Calu3 (cell line): ENCODE measurements at places on chromosomes 12 and 14. TPM values are rescaled to one million over a fixed set of nuclear protein-coding genes. Genes with fewer than 3 reads are reported as not detected.

DNA sequence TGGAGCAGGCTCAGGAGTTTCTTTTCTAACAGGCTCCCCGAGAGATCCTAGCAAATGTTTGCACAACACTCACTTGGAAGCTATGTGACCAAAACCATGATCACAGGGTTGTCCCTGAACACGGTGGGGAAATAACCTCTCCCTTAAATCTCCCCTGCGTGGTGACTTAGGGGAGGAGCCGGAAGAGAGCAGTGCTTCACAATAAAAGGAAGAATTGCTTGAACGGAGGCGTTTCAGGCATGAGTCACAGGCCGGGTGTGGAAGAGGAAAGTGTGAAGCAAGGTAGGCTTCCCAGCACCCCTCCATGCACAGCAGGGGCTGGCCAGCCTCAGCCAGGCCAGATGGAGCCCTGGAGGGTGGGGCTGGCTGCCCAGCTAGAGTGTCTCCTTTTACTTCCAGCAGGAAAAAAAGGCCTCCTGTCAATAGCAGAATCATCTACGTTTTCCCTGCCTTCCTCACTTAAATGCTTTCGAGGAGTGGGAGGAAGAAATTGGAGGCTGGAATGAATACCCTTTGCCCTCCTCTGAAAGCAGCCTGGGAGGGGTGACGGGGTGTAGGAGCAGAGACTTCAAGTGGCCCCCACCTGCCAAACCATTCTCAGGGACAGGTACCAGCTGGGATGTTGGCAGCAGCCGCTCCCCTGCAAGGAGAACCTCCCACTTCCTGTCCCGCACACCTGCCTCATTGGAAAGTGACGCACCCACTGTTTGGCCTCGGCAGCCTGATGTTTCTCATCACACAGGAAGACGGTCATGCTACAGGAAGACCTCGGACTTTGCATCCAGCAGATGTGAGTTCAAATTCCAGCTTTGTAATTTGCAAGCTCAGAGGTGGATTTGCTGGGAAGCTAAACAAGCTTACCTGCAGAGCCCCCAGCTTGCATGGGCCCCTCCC, 30.1 kb upstream of the PPP2R5C start:
- peak; percentile 89 for DNase-seq
- H3K27ac ChIP-seq = peak overlapping the region; percentile 97
- peaks cover 17% of the 10 kb centered on the region for H3K36me3 ChIP-seq
- peaks cover 17% of the 10 kb centered on the region for H3K4me1 ChIP-seq
- H3K4me3 ChIP-seq = peak overlapping the region; percentile 60
- no peaks in the 10 kb centered on the region for H3K27me3 ChIP-seq

GRCh38 chr12:15227004-15227679, 5.9 kb upstream of the RERG start:
- no peaks in the 10 kb centered on the region for H3K36me3 ChIP-seq
- H3K4me1 ChIP-seq = no peaks in the 10 kb centered on the region
- peak; percentile 45 for DNase-seq
- no peak overlapping the region for H3K4me3 ChIP-seq
- no peak overlapping the region for H3K27ac ChIP-seq

Gene ITPR2
- 2.5 and 4.4 TPM in 2 replicates for total RNA-seq

DNA sequence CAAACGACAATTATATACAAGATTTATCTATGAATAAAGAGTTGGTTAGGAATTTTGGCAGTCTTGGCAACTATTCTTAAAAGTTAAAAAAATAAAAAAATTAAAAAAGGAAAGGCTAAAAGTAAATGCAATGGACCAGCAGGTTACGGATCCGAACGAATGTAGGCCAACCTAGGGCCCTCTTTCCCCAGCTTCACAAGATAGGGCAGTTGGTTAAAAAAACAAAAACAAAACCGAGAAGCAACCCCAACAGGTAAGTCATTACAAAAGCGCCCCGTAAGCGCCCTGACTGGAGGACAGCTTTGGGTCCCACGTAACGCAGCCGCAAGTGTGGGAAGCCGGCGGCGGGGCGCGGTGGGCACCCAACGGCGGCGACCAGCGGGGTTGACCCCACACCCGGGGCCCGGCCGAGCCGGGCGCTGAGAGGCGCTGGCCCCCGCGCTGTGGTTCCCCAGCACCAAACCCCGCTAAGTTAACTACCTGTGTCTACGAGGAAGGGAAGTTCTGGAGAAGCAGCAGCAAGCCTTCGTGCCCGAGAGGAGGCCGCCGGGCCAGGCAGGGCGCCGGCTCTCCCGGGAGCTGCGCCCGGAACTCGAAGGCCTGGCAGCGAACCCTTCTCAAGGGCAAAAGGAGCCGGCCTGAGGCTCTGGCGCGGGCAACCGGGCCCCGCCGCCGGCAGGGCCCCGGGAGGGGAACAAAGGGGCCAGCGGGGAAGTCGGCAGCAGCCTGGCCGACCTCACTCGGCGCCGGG, 882 bp downstream of the HECTD1 start:
- H3K27ac ChIP-seq = peak overlapping the region; percentile 96
- peak overlapping the region; percentile 81 for H3K4me3 ChIP-seq

GRCh38 chr12:16658699-16659098, 52.7 kb upstream of the LMO3 start:
- H3K36me3 ChIP-seq = no peaks in the 10 kb centered on the region
- no peaks in the 10 kb centered on the region for H3K27me3 ChIP-seq

GRCh38 chr12:7411343-7411742, 32.6 kb downstream of the CD163L1 start:
- DNase-seq = no peak
- H3K27me3 ChIP-seq = peaks cover 49% of the 10 kb centered on the region
- H3K4me3 ChIP-seq = no peak overlapping the region
- no peaks in the 10 kb centered on the region for H3K4me1 ChIP-seq

DNA sequence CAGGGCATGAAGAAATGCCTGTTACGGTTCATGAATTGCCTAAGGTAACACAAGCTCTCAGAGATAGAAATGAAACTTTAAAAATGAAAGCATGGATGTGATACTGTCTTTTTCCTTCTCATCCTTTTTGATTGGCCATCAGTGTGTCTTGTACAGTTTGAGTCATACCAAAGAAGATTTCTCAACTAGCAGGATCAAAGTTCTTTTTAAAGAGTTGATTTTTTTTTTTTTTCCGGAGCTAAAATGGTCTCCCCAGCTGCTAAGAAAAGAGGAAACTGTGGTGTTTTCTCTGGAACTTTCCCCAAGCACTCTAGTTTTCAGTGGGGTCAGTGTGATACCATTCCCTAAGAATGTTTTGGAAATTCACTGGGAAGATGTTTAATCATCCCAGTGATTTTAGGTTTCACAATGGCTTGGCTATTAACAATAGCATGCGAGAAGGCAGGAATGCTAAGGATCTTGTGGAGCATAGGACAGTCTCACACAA, 105.0 kb downstream of the ETNK1 start:
- DNase-seq = no peak
- no peak overlapping the region for H3K27ac ChIP-seq
- no peak overlapping the region for H3K4me3 ChIP-seq
- H3K36me3 ChIP-seq = no peaks in the 10 kb centered on the region

- no peaks in the 10 kb centered on the region for H3K27me3 ChIP-seq
- H3K4me1 ChIP-seq = peaks cover 32% of the 10 kb centered on the region
- H3K27ac ChIP-seq = peak overlapping the region; percentile 72
Measured at GRCh38 chr12:53045696-53046045, 4.2 kb upstream of the TNS2 start.

Gene INHBE
- 0.38 and 0.64 TPM in 2 replicates for total RNA-seq

DNA sequence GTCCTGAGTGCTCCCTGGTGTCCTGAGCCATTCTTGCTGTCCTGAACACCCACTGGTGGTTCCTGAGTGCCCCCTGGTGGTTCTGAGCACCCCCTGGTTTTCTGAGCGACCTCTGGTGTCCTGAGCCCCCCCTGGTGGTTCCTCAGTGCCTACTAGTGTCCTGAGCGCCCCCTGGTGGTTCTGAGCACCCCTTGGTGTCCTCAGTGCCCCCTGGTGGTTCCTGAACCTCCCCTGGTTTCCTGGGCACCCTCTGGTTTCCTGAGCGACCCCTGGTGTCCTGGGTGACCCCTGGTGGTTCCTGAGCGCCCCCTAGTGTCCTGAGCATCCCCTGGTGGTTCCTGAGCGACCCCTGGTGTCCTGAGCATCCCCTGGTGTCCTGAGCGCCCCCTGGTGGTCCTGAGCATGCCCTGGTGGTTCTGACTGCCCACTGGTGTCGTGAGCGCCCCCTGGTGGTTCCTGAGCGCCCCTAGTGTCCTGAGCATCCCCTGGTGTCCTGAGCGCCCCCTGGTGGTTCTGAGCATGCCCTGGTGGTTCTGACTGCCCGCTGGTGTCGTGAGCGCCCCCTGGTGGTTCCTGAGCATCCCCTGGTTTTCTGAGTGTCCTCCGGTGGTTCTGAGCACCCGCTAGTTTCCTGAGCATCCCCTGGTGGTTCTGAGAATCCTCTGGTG, 473.1 kb downstream of the TMEM121 start:
- H3K27ac ChIP-seq = no peak overlapping the region
- peaks cover 4% of the 10 kb centered on the region for H3K27me3 ChIP-seq
- peak; percentile 37 for DNase-seq
- H3K36me3 ChIP-seq = no peaks in the 10 kb centered on the region

Gene LMO3
- total RNA-seq = not detected in 2 replicates
